ENCODE measurements at places on chromosomes 1 and 21. TPM values are rescaled to one million over a fixed set of nuclear protein-coding genes. Genes with fewer than 3 reads are reported as not detected.

Gene ELAPOR1
- polyA plus RNA-seq, result 0.31 TPM

Gene ADAM30
- not detected for polyA plus RNA-seq

DNA sequence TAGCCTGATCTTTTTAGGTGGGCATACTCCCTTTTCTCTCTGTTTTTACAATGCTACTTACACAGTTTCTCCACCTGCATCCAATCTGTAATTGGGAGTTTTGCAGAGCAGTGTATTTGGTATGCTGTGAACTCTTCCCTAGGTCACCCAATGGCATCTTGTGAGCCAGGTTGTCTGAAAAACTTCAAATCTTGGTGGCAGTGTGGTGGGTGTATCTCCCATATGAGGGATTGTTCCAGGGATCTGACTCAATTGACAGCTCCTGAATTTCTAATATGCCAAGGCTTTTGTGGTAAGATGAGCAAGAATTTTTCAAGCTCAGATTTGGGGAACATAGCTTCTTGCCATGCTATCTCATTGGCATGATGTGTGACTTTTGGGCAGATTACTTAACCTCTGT lies 47.2 kb upstream of the MACF1 start:
- no peak for DNase-seq

DNA sequence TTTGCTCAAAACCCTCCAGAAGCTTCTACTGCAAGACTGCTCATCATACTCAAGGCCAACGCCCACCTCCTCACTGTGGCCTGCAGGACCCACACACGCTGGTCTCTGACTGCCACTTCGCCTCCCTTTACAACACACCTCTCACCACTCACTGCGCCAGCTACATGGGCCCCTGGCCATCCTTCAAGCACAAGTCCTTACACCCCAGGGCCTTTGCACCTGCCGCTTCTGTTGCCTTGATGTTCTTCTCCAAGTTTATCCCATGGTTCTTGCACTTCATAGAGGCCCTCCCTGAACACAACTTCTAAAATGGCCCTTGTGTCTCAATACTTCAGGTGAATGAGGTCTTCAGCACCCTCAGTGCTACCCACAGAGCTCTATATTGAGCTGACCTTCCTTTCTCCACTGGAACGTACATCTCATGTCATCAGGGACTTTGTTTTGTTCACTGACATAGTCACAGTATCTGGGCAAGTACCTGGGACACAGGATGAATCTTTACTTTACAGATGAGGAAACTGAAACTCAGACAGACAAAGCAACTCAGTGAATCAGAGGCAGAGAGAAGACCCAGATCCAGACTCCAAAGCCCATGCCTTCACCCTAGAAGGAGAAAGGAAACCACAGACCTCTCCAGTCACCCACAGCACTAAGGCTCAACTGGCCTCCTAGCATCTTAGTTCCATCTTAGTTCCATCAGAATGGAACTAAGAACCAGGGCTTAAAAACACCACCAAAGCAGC lies 34.7 kb upstream of the CLSTN1 start:
- no peak for DNase-seq

DNA sequence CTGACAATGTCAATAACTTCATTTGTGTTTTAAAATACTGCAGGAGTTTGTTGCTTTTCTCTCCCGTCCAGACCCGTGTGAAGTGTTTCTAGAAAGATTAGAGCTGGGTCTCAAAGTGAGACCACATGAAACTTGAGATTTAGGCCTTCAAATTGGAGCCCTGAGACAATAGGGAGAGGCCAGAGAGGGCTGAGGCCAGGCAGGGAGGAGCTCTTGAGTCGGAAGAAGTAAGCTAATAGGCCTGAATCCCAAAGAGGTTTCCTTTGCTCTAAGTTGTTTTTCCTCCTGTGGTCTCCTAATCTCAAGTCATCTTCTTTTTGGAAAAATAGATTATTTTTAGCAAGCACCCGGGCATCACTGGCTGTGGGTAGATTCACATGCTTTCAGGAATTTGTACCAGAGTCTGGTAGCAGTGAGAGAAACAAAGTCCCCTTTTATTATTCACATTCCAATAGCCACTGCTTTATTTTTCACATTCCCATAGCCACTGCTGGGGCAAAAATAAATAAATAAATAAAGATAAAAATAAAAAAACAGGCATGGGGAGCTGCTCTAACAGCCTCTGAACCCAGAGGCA lies 25.6 kb downstream of the CD244 start:
- DNase-seq, result no peak

GRCh38 chr1:173014160-173014559 lies 36.6 kb downstream of the TNFSF18 start:
- DNase-seq, result no peak

- DNase-seq, result no peak
Observed at GRCh38 chr1:101953623-101954022, 43.1 kb downstream of the OLFM3 start.

DNA sequence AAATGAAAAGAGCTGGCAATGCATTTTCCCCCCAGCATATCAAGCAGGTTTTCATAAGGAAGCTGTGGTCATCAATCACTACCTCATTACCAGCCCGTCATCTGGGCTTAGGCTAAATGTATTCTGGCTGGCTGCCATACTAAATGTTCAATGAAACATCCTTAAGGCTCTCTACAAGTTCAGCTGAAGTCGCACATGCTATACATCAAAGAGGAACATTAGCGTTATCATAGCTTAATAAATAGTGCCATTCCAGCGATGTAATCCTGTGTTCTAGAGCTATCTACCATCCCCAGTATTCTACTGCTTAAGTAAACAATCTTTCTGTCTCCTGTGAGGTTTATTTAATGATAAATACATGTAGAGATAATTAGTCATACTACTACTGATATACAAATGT lies 288.8 kb downstream of the DPYD start:
- DNase-seq, result no peak

- no peak for DNase-seq
Observed at GRCh38 chr1:65630855-65631254, 161.8 kb upstream of the PDE4B start.

DNA sequence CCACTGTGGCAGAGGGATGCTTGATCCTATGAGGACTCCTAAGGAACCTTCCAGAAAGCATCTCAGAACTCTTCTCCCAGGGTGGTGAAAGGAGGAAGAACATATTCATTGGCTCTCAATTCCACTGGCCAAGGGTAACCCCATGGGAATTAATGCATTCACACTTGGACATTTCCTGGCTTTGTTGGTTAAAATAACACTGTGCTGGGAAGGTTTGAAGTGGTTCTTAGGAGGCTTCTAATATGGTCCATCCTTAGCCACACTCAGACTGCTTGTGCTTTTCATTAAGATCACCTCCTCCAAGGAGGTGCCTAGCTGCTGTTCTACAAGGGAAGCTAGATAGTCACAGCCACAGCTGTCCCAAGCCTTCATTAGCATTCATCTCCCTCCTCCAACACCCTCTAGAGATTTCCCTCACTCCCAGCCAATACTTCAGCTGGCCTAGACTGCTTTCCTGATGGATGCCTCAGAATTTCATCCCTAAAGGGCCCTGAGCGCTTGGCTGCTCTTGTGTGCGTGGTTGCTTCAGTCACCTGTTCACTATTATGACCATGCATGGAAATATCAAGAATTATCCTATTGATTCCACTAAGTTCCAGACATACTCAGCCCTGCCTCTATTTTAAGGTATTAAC lies 544.4 kb downstream of the PLPP3 start:
- no peak for DNase-seq

DNA sequence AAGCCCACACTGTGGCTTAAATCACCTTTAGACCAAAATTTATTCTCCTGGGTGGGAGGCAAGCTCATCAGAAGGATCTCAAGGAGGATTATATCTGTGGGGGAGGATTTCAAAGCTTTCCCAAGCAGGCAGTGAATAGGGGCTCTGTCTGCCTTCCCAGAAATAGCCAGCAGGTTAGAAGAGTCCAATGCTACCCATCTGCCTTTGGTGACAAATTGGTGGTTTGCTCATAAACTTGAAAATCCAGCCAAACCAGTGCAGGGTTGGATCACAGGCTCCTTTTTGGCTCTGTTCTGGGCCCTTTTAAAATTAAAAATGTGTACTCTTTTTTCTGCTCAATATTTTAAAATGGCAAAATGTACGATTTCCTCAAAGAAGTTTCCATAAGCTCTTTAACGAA lies 118.9 kb upstream of the ZC3H11B start:
- DNase-seq, result no peak

DNA sequence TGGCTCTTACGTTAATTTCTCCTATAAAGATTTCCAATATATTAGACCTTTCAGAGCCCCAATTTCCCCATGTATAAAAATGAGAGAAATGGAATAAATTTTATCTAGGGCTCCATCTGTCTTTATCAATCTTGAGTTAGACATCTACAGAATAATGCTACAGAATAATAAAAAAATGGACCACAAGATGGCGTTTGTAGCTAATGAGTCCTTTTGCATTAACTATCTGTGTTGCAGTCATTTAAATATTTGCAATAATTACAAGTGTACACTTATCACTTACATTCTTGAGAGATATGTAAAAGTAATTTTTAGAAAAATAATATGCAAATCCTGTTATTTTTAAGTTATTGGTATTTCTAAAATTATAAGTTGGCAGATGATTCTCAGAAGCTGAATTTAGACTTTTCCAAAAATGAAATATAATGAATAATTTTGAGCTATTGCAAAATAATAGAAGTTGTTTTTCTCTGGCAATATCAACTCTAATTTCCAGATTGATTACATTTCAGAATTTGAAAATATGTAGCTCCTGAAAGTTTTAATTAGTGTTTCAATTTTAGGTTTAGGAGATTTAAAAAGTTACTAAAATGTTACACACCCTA lies 87.7 kb downstream of the SNX7 start:
- no peak for DNase-seq
